ENCODE measurements at places on chromosomes 1 and 21.
A peak's percentile ranks its signal among the peaks of the same experiment; 100 is the strongest.

DNA sequence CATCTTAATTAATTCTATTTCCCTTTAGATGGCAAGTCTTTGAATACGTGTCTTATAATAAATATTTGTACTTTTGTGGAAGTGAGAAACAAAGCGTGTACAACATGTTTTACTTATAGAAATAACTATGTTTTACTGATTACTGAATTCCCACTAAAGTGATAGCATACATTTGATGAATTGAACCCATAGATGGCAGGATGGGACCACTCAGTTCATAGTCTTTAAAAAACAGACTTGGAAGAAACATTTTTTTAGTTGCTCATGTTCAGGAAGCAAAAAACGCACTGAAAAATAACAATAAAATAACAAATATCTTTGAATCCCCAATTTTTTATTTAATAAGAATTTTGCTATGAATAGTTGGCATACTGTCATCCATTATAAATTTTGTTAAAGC is 507.1 kb upstream of the ZRANB2 start:
- peak; percentile 12 for DNase-seq

DNA sequence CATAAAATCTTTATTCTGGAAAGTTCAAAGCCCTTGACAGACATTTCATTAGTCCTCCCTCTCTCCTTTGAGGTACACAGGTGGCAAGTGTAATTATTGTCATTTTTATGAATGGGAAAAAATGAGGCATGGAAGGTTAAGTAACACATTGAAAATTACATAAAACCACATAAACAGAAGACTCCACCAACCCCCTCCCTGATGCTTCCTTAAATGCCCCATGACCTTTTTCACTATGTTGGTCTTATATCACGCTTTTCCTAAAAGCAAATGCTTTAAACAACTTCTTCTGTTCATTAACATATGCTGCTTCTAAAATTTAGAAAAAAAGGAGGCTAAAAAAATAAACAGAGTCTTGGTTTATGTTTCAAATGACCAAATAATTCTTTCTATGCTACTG is 648.4 kb downstream of the PTPRC start:
- DNase-seq, result no peak

DNA sequence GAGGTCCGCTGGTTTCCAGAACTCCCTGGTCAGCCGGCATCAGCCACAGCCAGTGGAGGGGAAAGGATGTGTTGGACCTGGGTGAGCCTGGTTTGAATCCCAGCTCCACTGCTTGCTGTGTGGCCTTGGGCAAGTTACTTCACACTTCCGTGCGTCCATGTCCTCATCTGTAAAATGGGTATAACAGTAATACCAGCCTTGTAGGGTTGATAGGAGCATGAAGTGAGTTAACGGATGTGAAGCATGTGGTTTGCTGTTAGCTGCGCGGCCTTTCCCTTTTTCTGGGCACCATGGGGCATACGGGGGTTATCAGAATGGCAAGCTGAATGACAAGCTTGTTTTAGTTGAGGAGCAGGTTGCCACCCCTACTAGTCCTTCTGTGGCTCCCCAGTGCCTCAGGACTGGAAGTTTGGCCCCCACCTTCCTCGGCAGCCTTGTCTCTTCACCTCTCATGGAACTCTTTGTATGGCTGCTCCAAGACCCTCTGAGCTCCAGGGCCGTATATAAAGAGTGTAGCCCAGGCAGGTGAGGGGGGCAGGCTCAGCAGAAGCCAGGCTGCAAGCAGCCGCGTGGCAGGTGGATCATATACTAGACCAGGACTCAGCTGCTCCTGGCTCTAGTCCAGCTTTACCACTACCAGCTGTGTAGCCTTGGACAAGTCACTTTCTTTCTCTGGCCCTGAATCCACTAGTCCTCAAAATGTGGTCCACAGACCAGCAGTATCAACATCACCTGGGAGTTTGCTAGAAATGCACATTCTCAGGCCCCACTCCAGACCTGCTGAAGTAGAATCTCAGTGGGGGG is 95.4 kb downstream of the LACTBL1 start:
- no peak for DNase-seq

GRCh38 chr21:27562303-27562702 is 595.4 kb upstream of the ADAMTS5 start:
- DNase-seq, result no peak

DNA sequence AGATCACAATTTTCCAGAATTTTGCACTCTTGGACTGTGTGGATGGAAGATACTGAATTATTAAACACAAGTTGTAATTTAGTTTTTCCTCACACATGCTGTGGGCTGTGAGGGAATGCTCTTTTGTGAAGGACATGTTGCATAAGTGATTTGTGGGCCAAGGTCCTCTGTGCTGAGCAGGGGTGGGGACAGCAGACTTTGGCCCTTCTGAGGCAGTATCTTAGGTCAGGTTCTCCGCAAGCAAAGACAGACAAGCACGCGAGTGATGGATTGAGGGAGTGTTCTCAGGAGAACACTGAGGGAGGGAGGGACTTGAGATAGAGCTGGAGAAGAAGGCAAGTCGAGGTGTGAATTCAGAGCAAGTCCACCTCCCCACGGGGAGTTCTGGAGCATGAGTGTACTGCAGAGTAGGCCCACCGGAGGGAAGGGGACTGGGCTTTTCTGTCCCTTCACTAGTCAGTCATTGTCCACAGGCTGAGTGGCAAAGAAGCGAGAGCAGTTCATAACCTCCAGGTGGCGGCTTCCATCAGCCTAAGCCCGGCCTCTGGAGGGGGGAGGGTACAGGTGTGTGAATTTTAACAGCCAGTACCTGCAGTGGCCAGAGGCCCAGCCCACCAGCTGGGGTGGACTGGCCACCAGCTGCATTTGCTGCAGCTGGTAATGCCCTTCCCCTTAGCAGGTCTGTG is 19.1 kb upstream of the CD101 start:
- DNase-seq, result no peak

DNA sequence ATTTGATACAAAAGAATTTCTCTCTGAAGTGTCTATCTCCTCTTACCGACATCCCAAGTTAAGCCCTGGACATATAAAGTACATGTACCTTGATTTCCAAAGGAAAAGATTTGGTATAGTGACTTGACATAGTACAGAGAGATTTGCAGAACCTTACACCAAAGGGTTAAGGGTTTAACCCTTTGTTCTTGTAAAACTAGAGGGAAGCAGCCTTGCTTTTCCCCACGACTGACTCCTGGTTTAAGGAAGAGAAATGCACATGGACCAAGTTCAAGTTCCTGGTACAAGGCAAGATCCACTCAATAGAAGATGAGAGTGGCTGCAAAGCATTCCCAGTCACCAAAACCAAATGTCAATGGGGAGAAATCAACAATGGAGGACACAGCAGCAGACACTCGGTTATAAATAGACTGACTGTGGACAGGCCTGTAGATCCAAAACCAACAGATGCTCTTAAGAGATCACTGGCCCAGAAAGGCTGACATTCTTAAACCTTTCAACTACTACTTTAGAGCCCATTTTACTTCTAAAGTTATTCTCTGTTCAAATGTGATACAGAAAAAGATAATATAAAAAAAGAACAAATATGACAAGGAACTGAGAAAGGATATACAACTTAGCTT is 69.4 kb downstream of the PUM1 start:
- no peak for DNase-seq

DNA sequence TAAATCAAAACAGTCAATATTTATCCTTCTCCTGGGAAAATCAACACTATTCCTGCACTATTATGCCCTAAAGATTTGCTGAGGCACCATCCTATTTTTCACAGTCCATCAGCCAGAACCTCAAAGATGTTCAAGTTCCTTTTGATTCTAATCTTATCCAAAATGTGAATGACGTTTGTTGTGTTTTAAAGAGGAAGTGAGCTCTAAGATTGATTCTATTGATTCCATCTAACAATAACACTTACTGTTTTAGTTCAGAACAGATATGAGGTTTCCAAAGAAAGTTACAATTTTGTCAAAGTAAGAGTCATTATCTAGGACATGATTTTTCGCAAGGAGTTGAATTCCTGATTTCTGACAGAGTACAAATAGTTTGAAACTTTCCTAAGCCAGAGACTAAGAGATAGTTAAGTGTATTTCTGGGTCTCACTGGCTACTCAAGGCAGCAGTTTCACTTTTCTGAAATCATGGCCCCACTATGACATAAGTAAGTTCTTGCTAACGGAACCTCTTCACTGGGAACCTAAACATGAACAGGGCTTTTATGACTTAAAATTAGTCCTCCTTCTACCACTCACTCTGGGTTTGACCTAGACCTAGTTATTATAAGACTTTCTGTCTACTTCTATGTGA is 84.7 kb downstream of the LHX9 start:
- DNase-seq, result no peak

- no peak for DNase-seq
These were observed 335.9 kb upstream of the DPYD start for GRCh38 chr1:98256700-98257099.

GRCh38 chr1:242025681-242026080 is 26.8 kb upstream of the MAP1LC3C start:
- DNase-seq, result no peak

- no peak for DNase-seq
These were observed 96.7 kb downstream of the UCK2 start for GRCh38 chr1:165924117-165924516.

DNA sequence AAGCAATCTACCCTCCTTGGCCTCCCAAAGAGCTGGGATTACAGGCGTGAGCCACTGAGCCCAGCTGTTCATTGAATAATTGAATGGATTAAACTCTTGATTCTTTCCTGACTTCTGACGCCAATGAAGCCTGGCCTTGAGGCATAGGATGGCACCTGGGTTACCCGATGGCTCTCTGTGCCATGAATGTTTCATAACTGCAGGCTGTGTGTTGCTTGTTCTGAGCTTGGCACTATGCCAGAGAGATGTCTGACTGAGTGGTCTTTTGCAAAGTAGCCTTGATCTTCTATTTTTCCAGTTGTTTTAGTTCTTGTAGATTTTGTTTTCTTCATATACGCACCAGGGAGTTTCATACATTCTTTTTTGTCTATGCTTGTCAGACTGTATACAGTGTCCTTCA is 38.5 kb upstream of the AK4 start:
- no peak for DNase-seq

DNA sequence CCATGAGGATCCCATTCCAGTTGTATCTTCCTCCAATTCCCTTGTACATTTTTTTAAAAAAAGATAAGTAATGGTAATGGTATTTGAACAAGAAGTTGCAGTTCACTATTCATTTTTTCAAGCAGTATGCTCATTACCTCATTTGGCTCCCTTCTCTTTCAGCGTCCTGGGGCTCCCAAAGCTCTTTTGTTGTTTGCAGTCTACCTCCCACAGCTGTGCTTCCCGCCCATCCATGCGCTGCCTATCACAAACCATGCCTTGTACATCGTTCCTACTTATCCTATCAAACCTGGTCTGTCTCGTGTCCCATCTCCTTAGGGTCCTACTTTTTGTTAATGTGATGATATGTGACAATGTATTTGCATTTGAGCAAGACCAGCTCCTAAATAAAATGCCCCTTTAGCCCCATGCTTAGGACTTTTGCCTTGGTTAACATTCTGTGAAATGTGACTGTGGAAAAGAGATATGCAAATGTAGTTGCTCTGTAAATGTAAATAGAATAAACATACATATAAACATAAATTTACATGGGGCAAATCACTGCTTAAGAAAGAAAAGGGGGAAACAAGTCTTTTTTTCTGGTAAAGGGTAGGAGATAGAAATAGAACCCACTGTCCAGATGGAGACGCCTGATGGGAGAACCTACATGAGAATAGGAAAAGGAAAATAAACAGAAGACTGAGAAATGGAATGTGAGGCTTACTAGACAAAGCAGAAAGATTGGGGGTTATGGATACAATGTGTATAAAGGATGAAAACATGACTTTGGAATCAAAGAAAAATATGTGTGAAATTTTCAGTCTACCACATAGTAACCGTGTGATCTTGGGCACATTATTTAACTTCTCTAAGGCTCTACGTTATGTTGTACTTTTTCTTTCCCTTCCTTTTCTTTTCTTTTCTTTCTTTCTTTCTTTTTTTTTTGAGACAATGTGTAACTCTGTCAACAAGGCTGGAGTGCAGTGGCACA is 59.8 kb upstream of the PLXNA2 start:
- no peak for DNase-seq

DNA sequence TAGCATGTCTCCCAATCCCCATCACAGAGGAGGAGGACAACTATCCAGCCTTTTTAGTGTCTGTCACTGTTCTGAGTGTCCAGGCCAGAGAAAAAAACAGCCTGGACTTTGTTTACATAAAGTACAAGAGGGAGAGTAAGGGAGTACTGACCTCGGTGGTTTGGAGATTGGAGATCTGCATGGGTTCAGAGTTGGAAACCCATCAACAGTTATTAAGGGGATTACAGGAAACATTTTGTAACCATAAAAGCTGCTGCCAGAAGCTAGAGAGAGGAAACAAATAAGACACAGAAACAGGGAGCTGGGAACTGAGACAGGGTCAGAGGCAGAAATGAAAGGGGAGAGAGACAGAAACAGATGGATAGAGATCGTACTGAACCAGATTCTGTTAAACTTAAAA is 131.5 kb upstream of the CTTNBP2NL start:
- DNase-seq, result no peak
